Activated CD8-positive, alpha-beta T cell treated with anti-CD3 and anti-CD28 coated beads for 36 hours (primary cell): ENCODE measurements at places on chromosomes 12 and 14. TPM values are rescaled to one million over a fixed set of nuclear protein-coding genes. Genes with fewer than 3 reads are reported as not detected.

CLEC2A gene
- total RNA-seq = not detected

CCDC175 gene
- not detected for total RNA-seq

IL22 gene
- total RNA-seq = not detected

PLBD1 gene
- 0.14 TPM for total RNA-seq

GALNT8 gene
- 0.60 TPM for total RNA-seq

DDX24 gene
- total RNA-seq = 272 TPM

ARHGAP5 gene
- 32.5 TPM for total RNA-seq

CCND2 gene
- 617 TPM for total RNA-seq

CCDC177 gene
- total RNA-seq = not detected

GRCh38 chr14:34873589-34874385, 1.4 kb downstream of the BAZ1A start:
- peak; percentile 96 for DNase-seq
- no peaks in the 10 kb centered on the region for H3K27me3 ChIP-seq
- peak overlapping the region; percentile 87 for H3K4me3 ChIP-seq
- H3K4me1 ChIP-seq = peaks cover 39% of the 10 kb centered on the region
- H3K36me3 ChIP-seq = peaks cover 42% of the 10 kb centered on the region
- H3K27ac ChIP-seq = peak overlapping the region; percentile 97

GRCh38 chr12:1122786-1123185, 131.8 kb downstream of the ERC1 start:
- no peaks in the 10 kb centered on the region for H3K36me3 ChIP-seq
- H3K4me1 ChIP-seq = peaks cover 20% of the 10 kb centered on the region
- DNase-seq = peak; percentile 42
- H3K27me3 ChIP-seq = no peaks in the 10 kb centered on the region

DNA sequence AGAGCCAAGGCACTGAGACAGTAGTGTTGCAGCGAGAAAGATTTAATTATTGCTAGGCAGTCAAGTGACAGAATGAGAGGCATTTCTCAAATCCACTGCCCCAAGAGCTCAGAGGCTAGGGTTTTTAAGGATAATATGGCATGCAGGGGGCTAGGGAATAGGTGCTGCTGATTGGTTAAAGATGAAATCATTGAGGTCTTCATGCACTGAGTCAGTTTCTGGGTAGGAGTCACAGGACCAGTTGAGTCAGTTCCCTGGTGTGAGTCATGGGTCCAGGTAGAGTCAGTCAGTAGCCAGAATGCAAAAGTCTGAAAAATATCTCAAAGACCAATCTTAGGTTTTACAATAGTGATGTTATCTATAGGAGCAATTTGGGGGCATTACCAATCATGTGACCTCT, 323.8 kb downstream of the RGS6 start:
- no peaks in the 10 kb centered on the region for H3K36me3 ChIP-seq
- H3K4me1 ChIP-seq = peaks cover 5% of the 10 kb centered on the region
- H3K27ac ChIP-seq = no peak overlapping the region
- no peak overlapping the region for H3K4me3 ChIP-seq
- H3K27me3 ChIP-seq = peaks cover 1% of the 10 kb centered on the region
- DNase-seq = peak; percentile 34

DNA sequence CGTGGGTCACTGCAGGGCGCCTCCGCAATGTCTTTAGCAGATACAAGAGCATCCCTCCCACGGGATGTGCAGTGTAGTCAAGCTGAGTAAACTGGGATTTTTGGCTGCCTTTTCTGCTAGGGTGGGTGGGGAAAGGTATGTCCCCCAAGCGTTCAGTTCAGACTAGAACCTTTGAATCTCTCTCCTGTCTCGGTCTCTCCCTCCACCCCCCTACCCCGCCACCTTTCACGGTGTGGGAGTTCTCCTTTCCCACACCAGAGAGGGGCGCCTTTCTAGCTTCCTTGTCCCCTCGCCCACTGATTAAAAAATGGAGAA, 525 bp upstream of the FAR2 start:
- peak overlapping the region; percentile 88 for H3K4me3 ChIP-seq
- peaks cover 3% of the 10 kb centered on the region for H3K36me3 ChIP-seq
- H3K27me3 ChIP-seq = peaks cover 17% of the 10 kb centered on the region
- H3K4me1 ChIP-seq = peaks cover 7% of the 10 kb centered on the region
- peak; percentile 32 for DNase-seq

DNA sequence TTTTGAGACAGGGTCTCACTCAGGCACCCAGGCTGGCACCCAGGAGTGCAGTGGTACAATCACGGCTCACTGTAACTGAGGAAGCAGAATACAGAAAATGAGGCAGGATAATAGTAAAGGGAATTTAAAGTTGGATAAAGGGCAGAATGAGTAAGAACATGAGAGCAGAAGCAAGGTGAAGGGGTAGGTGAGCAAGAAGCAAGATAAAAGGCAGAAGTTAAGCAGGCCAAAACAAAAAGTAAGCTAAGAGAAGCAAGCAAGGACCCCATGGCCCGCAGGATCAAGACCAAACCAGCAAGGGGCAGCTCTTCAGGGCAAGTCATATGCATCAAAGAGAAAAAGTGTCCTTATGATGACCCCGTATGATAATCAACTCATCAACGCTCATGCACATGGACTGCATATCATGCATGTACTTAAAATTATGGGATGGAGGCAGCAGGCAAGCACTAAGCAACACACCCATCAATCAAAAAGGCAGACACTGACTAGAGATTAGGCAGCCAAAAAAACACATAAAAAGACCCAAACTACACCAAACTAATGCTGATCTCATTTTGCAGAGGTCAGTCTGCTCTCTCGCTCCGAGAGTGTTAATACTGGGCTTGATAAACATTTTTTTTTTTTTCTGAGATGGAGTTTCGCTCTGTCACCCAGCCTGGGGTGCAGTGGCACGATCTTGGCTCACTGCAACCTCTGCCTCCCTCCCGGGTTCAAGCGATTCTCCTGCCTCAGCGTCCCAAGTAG, 11.6 kb downstream of the TIMELESS start:
- H3K27ac ChIP-seq = no peak overlapping the region
- H3K36me3 ChIP-seq = peaks cover 12% of the 10 kb centered on the region
- peaks cover 3% of the 10 kb centered on the region for H3K4me1 ChIP-seq
- H3K27me3 ChIP-seq = no peaks in the 10 kb centered on the region

DNA sequence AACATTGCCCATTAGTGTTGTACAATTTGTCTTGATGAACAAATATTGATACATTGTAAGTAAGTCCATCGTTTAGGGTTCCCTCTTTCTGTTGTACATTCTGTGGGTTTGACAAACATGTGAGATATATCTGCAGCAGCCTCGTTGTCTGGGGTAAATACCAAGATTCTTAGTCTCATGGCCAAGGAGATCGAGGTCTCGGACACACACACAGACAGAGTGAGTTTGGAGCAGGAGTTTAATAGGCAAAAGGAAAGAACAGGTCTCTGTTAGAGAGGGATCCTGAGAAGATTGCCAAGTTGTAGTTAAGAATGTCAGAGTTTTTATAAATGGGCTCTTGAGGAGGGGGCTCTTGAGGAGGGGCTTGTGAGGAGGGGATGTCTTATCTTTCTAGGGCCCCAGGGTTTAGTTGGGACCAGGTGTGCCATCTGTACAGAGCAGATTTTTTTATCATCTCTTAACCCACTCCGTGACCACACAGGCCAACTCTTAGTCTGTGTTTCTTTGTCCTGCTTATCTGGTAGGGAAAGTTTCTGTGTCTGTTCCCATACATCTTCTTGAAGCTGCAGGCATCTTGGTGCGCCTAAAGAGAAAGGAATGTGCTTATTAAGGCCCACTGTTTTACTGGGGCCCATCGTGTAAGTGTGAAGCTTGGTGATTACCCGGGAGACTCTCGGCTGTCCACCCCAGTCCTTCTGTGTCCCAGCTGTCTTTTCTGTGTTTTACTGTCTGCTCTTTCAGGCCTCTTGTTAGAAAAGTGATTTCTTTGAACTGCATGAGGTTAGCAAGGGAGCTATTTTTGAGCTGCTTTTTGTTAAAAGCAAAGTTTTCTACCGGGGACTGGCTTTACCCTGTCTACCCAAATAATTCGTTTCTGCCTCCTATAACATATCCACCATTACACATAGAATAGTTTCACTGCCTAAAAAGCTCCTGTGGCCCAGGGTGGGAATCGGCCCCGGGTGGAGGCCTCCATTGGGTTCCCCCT, 22.4 kb upstream of the CLEC2D start:
- no peaks in the 10 kb centered on the region for H3K27me3 ChIP-seq
- peak; percentile 20 for DNase-seq
- H3K27ac ChIP-seq = peak overlapping the region; percentile 99
- H3K4me3 ChIP-seq = peak overlapping the region; percentile 98
- H3K36me3 ChIP-seq = peaks cover 82% of the 10 kb centered on the region

DNA sequence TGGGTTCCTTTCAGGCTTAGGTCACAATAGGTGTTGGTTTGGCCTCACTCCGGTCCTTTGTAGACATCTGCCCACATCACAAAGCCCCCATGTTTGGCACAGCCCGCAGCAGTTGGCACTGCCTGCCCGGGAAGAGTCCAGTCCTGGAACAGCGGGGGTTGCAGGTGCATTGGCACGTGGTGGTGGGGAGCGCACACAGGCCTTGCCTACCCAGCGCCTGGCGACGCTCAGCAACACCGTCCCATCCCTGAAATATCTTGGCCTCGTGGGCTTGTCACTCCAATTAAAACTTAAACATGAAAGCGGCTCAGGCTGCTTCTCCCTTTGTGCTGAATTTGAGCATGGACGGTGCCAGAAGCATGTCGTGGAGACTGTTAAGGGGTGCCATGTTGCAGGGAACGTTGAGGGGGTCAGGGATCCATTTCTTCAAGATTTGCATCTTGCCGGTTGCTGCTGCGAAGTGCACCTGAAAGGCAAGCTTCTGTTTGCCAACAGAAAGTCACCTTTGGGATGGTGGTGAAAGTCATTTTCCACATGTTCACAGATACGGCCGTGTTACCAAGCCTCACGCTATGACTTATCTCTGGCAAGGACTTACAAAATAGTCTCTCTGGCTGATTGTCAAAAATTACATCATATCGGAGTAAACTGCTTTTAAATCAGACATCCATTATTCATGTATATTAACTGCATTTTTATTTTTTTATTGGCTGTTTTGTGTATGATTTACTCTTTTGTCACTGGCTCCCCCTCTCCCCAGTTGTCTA, 91.5 kb downstream of the FBXW8 start:
- peaks cover 6% of the 10 kb centered on the region for H3K36me3 ChIP-seq
- H3K4me3 ChIP-seq = no peak overlapping the region
- no peak overlapping the region for H3K27ac ChIP-seq
- no peaks in the 10 kb centered on the region for H3K4me1 ChIP-seq
- no peak for DNase-seq
- H3K27me3 ChIP-seq = no peaks in the 10 kb centered on the region

- no peak for DNase-seq
- H3K27me3 ChIP-seq = peaks cover 7% of the 10 kb centered on the region
- no peaks in the 10 kb centered on the region for H3K36me3 ChIP-seq
- no peak overlapping the region for H3K4me3 ChIP-seq
- no peak overlapping the region for H3K27ac ChIP-seq
Measured at GRCh38 chr12:8466241-8466640, 10.5 kb downstream of the CLEC6A start.

DNA sequence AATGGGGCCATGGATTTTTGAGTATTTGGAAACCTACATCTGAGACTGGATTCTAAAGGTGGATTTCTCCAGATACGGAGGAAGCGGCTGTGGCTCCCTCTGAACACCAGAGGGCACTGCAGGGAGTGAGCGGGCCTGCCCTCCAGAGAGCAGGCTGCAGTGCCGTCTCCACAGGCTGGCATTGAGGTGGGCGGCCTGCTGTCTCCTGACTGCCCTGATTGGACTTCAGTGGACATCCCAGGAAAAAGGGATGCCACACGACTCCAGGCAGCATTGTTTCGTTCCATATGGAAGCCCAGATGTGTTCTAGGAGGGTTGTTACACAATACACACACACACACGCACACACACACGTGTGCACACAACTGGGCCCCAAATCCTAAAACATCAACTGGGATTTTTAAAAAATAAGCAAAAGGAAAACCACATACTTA, 20.9 kb upstream of the ANO2 start:
- no peak overlapping the region for H3K27ac ChIP-seq
- no peaks in the 10 kb centered on the region for H3K4me1 ChIP-seq
- no peak overlapping the region for H3K4me3 ChIP-seq
- no peaks in the 10 kb centered on the region for H3K36me3 ChIP-seq

DNA sequence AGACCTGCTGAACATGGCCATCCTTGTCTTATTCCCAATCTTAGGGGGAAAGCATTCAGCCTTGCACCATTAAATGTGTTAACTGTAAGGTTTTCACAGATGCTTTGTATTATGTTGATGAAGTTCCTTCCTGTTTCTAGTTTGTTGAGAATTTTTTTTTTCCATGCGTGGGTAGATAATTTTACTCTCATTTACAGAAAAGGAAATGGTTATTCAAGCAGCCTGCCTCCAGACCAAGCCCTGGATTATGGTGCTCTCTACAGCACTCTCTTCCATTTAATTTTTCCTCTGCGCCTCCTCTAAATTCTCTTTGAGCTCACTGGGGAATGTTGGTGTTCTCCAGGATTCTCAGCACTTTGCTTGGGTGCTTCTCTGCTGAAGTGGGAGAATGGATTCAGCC, 179.3 kb upstream of the PZP start:
- H3K27me3 ChIP-seq = no peaks in the 10 kb centered on the region
- H3K4me1 ChIP-seq = peaks cover 12% of the 10 kb centered on the region
- peak overlapping the region; percentile 22 for H3K27ac ChIP-seq
- DNase-seq = no peak
- no peak overlapping the region for H3K4me3 ChIP-seq
- H3K36me3 ChIP-seq = no peaks in the 10 kb centered on the region

DNA sequence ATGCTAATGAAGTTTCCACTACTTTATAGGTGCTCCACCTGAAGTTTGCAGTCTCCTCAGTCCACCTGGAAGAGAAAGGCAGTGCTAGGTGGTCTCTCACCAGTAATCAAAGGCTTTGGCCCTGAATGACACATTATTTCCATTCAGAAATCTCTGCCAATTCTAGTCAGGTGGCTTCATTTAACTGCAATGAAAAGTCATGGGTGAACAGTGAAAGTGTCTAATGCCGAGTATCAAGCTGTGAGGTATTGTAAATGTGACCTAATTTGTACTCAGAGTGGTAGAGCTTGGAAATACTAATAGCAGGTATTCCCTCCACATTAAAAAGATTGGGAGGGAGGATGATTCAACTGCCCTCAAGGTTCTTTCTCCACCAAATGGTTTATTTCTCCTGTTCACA, 220.9 kb upstream of the LRFN5 start:
- H3K4me1 ChIP-seq = no peaks in the 10 kb centered on the region
- no peak overlapping the region for H3K4me3 ChIP-seq
- H3K36me3 ChIP-seq = no peaks in the 10 kb centered on the region

DNA sequence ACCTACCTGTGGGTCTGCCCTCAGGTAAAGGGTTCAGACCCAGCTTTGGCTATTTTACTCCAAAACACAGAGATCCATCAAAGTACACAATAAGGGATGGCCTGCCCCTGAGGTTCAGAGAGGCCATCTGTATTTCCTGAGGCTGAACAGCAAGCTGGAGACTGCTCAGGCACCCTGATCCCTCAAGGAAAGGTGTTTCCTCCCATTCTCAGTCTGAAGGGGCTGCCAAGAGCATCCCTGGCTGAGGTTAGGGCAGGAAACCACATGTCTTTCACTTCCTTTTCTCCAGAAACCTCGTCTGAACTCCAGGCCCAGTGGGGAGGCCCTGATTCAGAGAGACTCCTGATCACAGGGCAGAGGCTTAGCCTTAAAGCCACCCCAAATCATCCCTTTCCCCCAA, 1.5 kb downstream of the RILPL1 start:
- peaks cover 15% of the 10 kb centered on the region for H3K4me1 ChIP-seq
- peak; percentile 15 for DNase-seq
- peak overlapping the region; percentile 78 for H3K4me3 ChIP-seq
- no peaks in the 10 kb centered on the region for H3K27me3 ChIP-seq

GRCh38 chr14:104104076-104104901, 18.8 kb downstream of the ASPG start:
- no peak overlapping the region for H3K27ac ChIP-seq
- no peaks in the 10 kb centered on the region for H3K4me1 ChIP-seq
- no peak for DNase-seq
- H3K4me3 ChIP-seq = no peak overlapping the region
- H3K36me3 ChIP-seq = no peaks in the 10 kb centered on the region
